ENCODE measurements at places on chromosomes 4 and X.

GRCh38 chr4:3766785-3767569, 792 bp downstream of the ADRA2C start:
- H3K27ac ChIP-seq = no peak overlapping the region
- no peak overlapping the region for H3K4me3 ChIP-seq
- no peaks in the 10 kb centered on the region for H3K27me3 ChIP-seq
- DNase-seq = no peak
- H3K36me3 ChIP-seq = no peaks in the 10 kb centered on the region
- H3K4me1 ChIP-seq = no peaks in the 10 kb centered on the region

DNA sequence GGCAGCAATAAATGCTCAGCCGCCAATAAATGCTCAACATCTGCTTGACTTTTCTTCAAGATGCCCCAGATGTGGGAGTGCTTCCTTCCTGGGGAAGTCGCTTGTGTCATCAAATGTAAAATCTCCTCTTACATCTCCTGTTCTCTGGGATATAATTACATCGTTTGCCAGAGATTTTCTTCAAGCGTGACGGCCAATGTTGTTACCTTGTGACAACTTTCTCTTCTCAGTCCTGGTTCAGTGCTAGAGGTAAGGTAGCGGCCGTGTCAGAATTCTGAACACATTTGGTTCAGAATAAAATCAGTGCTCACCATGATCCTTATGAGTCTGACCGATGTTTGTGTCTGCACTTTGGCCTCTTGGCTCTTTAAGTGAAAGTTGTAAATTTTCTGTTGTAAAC, 102.5 kb downstream of the ASMT start:
- no peak for DNase-seq
- H3K27me3 ChIP-seq = no peaks in the 10 kb centered on the region
- H3K4me3 ChIP-seq = no peak overlapping the region
- H3K36me3 ChIP-seq = peaks cover 5% of the 10 kb centered on the region

DNA sequence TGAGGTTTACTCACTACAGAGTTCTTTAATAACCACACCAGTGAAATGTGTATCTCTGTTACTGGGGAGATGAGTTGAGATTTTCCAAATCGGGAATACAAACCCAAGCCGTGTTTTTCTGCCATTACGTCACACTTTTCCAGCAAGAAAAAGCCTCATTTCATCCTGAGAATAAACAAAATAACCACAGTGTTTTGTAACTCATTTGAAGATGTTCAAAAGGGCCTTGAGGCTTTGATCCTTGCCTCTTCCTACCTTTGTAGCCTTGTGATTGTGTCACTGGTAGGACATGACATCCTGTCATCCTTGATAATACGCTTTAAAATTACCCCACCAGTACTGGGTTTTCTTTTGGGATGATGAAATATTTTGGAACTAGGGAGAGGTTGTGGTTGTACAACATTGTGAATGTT, 2.9 kb downstream of the USP11 start:
- peak overlapping the region; percentile 98 for H3K27ac ChIP-seq
- H3K4me3 ChIP-seq = peak overlapping the region; percentile 93
- H3K36me3 ChIP-seq = peaks cover 9% of the 10 kb centered on the region

- H3K4me1 ChIP-seq = no peaks in the 10 kb centered on the region
- H3K36me3 ChIP-seq = peaks cover 21% of the 10 kb centered on the region
- no peak overlapping the region for H3K4me3 ChIP-seq
- no peak overlapping the region for H3K27ac ChIP-seq
- H3K27me3 ChIP-seq = no peaks in the 10 kb centered on the region
Observed at GRCh38 chr4:4426511-4427120, 39.7 kb downstream of the NSG1 start.

- H3K27me3 ChIP-seq = peaks cover 2% of the 10 kb centered on the region
- peak overlapping the region; percentile 57 for H3K4me3 ChIP-seq
- H3K4me1 ChIP-seq = peaks cover 7% of the 10 kb centered on the region
- H3K27ac ChIP-seq = no peak overlapping the region
- peak; percentile 16 for DNase-seq
Observed at GRCh38 chrX:38803243-38803587, 2.0 kb downstream of the MID1IP1 start.

GRCh38 chr4:103012551-103012950, 7.0 kb downstream of the SLC9B1 start:
- no peak overlapping the region for H3K4me3 ChIP-seq

DNA sequence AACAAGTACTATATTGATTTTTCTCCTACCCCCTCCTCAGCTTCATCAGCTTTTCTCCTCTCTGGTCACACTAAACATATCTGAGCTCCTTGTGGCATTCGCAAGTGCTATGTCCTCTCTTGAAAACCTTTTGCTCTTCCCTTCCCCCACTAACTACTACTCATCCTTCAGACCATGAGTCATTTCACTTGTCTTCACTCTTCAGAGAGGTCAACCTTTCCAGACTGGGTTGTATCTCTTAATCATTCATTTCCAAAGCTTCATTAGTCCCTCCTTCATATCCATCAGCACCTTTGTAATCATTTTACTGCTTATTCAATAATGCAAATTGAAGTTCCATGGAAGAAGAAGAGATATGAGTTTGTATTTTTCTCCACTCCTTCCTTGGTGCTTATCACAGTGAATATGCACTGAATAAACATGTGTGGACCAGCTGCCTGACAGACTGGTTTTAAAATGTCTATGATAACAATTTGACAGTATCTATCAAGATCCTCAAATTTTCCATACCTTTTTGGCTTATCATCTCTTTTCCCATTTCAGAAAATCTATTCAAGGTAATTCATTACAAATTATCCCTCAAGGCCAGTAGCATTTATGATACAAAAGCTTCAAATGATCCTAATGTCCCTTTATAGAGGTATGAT, 28.4 kb downstream of the DDX60L start:
- peak; percentile 17 for DNase-seq
- H3K4me1 ChIP-seq = no peaks in the 10 kb centered on the region
- no peaks in the 10 kb centered on the region for H3K27me3 ChIP-seq
- no peak overlapping the region for H3K27ac ChIP-seq
- H3K4me3 ChIP-seq = no peak overlapping the region
- H3K36me3 ChIP-seq = peaks cover 57% of the 10 kb centered on the region

DNA sequence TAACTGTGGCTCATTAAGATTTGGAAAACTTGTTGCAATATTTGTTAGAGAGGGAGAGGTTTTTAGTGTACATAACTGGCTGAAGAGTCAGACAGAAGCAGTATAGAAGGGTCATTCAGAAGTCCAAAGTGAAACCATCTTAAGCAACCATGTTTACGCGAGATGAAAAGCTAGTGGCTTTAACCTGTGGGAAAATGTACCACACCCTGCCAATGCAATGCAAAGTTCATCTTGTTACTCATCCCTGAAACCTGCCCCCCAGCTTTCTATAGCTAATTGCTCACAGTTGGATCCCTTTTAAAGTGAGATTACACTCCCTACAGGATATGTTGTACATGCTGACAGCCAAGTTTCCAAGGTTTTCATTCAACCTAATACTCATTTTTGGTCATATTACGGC, 96.7 kb upstream of the RAPGEF2 start:
- DNase-seq = no peak
- H3K27me3 ChIP-seq = peaks cover 4% of the 10 kb centered on the region
- H3K4me1 ChIP-seq = no peaks in the 10 kb centered on the region

GRCh38 chr4:138439143-138439581, 197.0 kb upstream of the SLC7A11 start:
- H3K27ac ChIP-seq = no peak overlapping the region
- no peak overlapping the region for H3K4me3 ChIP-seq
- no peaks in the 10 kb centered on the region for H3K4me1 ChIP-seq
- H3K36me3 ChIP-seq = no peaks in the 10 kb centered on the region
- no peaks in the 10 kb centered on the region for H3K27me3 ChIP-seq

- no peaks in the 10 kb centered on the region for H3K36me3 ChIP-seq
- H3K4me1 ChIP-seq = no peaks in the 10 kb centered on the region
- peaks cover 2% of the 10 kb centered on the region for H3K27me3 ChIP-seq
- H3K27ac ChIP-seq = no peak overlapping the region
- no peak overlapping the region for H3K4me3 ChIP-seq
Observed at GRCh38 chrX:47749185-47749967, 87.3 kb upstream of the ZNF81 start.

DNA sequence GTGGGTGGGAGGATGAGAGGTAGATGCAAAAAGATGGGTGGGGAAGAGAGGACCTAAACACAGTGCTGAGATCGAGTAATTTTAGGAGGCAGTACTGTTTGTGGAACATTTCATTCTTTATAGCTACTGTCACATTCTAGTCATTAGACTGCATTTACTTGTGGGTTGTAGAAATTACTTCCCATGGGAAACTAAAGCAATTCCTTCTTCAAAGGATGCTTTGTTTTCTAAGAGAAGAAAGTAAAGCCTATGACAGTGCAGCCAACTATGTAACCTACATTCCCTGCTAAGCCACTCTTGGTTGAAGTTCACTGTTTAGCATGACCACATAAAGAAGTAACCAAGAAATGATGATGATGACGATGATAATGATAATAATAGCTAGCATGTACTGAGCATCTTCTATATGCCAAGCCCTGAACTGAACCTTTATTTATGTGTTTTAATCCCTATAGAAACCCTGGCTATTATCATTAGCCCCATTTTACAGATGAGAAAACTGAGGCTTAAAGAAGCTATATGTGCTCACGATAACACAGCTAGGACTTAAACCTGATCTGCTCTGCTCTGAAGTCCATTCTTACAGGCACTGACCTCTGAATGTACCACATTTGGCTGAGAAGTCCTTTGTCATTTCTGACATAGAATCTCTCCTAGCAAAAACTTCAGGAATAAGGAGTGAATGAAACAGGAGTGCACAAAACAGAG, 114.5 kb upstream of the KIT start:
- no peak overlapping the region for H3K4me3 ChIP-seq
- H3K27ac ChIP-seq = no peak overlapping the region
- H3K4me1 ChIP-seq = no peaks in the 10 kb centered on the region
- no peak for DNase-seq
- no peaks in the 10 kb centered on the region for H3K36me3 ChIP-seq

- H3K4me3 ChIP-seq = peak overlapping the region; percentile 13
- no peaks in the 10 kb centered on the region for H3K36me3 ChIP-seq
- peaks cover 27% of the 10 kb centered on the region for H3K4me1 ChIP-seq
- peaks cover 2% of the 10 kb centered on the region for H3K27me3 ChIP-seq
- peak overlapping the region; percentile 51 for H3K27ac ChIP-seq
Observed at GRCh38 chr4:3291969-3292570, 751 bp upstream of the RGS12 start.

DNA sequence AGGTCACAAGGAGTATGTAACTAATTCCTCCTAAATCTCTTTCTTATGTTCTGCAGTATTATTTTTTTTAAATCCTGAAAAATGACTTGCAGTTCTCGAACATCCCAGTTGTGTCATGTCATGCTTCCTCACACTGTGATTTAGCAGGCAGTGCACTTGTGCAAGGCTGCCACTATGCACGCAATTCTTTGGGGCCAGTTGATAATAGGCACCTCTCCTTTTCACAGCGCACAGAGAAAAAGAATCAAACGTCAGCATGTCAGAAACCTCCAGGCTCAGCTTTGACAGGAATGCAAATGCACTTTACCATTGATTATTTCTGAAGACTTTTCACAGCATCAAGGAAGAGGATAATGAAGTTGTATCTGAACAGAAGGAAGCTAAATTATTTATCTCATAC, 62.9 kb downstream of the FGF13 start:
- H3K36me3 ChIP-seq = no peaks in the 10 kb centered on the region
- no peak overlapping the region for H3K27ac ChIP-seq
- H3K4me1 ChIP-seq = no peaks in the 10 kb centered on the region
- H3K4me3 ChIP-seq = no peak overlapping the region
- no peak for DNase-seq

DNA sequence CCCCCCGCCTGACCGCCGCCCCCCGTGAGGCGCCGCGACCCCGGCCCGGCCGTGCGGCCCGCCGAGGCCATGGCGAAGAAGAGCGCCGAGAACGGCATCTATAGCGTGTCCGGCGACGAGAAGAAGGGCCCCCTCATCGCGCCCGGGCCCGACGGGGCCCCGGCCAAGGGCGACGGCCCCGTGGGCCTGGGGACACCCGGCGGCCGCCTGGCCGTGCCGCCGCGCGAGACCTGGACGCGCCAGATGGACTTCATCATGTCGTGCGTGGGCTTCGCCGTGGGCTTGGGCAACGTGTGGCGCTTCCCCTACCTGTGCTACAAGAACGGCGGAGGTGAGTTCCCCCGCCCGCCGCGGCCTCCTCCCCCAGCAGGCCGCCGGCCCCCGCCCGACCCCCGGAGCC, 780 bp downstream of the SLC6A8 start:
- no peak for DNase-seq
- H3K4me1 ChIP-seq = peaks cover 4% of the 10 kb centered on the region
- no peaks in the 10 kb centered on the region for H3K36me3 ChIP-seq
- H3K27ac ChIP-seq = no peak overlapping the region
- H3K27me3 ChIP-seq = no peaks in the 10 kb centered on the region

DNA sequence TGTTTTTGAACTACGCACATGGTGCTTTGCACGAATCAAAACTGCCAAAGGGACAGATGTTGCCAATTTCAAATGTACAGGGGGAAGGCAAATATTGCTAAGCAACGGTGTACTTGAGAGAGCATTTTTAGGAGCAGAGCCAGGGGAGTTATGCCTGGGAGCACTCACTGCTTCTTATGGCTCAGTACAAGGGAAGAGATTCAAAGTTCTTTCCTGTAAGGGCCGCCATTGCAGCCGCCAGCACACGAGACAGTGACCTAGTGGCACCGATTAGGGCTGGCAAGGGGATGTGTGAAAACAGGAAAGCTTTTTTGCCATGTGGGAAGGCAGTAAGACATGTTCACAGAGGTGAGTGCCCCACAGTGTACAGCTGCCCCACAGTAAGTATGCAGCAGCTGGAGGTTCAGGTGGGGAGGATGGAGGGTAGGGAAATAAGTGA, 133.8 kb downstream of the AFF1 start:
- no peaks in the 10 kb centered on the region for H3K27me3 ChIP-seq
- H3K27ac ChIP-seq = no peak overlapping the region
- no peak for DNase-seq
- no peak overlapping the region for H3K4me3 ChIP-seq
- peaks cover 7% of the 10 kb centered on the region for H3K4me1 ChIP-seq

DNA sequence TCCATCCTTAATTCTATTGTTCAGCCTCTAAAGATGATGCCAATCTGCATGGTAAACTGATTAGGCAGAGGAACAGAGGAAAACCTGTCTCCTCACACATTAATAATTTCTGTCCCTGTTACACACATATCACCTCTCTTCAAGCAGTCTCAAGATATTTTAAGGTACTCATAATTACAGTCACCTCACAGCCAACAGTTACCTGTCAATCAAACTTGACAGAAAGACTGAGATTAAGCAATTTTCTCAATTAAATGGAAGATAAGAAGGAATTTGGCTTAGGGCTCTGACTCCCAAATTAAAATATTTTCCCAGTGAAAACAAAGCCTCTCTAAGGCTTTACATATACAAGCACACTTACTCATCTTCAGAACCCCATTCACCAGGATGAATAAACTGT, 85.2 kb downstream of the MAPK10 start:
- no peak overlapping the region for H3K4me3 ChIP-seq
- H3K27ac ChIP-seq = no peak overlapping the region
- H3K27me3 ChIP-seq = no peaks in the 10 kb centered on the region
- DNase-seq = no peak

GRCh38 chr4:28921886-28922285, 1798.3 kb upstream of the PCDH7 start:
- H3K4me3 ChIP-seq = no peak overlapping the region
- H3K4me1 ChIP-seq = no peaks in the 10 kb centered on the region
- no peaks in the 10 kb centered on the region for H3K36me3 ChIP-seq
- H3K27ac ChIP-seq = no peak overlapping the region

Measured in CD4-positive, CD25-positive, alpha-beta regulatory T cell (primary cell).